ENCODE measurements at places on chromosomes 11 and 22. TPM values are rescaled to one million over a fixed set of nuclear protein-coding genes. Genes with fewer than 3 reads are reported as not detected.

DNA sequence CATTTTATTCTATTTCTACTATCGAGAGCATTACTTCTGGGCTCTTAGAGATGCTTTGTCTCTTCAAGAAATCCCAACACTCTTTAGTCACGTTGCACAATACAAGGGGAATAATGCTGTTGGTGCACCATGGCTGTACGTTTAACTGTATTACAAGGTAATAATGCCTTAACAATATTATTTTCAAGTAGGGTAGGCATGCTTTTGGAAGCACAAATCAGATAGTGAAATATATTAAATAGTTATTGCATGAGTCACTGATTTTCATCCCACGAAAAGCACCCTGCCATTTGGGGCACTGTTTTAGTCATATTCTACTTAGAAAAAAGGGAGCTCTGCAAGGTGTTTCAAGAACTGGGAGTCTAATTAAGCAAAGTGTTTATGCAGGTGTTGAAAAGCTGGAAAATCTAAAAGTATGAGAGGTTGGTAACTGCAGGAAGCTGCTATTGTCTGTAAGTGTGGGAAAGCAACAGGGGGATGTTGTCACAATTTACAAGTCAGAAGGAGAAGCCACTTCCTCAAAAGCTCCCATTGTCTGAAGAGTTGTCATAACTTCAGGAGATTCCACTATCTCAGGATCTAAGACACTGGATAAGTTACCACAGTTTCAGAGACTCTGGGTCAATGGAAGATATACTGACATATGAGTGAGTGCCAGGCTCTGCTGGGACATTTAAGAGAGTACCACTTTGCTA, 218.2 kb downstream of the JRKL start:
- no peaks in the 10 kb centered on the region for H3K4me1 ChIP-seq
- DNase-seq: no peak
- no peak overlapping the region for H3K4me3 ChIP-seq

DNA sequence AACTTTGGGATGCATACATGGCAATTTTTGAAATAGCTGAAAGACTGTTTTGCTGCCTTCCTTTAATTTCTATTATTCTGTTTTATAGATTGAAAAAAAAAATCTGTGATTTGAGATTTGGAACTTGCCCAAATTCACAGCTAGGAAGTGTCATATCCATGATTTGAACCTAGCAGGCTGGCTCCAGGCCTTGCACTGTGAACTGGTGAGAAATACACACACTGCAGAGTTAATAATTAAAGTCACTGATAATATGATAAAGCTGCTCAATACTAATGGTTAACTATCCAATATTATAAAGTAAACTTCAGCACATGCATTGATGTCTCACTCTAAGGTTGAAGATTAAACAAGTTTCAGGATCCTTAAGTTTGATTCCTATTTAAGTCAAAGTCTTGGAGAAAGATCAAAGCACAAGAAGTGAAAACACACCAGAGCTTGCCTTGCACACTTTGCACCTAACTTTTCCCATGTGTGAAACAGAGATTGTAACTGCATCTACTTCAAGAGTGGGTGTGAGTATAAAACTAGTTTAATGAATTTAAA, 150.6 kb upstream of the CCDC179 start:
- no peak overlapping the region for H3K4me3 ChIP-seq
- peak overlapping the region; percentile 23 for H3K27ac ChIP-seq
- H3K27me3 ChIP-seq: no peaks in the 10 kb centered on the region
- no peaks in the 10 kb centered on the region for H3K36me3 ChIP-seq
- DNase-seq: peak; percentile 31

DNA sequence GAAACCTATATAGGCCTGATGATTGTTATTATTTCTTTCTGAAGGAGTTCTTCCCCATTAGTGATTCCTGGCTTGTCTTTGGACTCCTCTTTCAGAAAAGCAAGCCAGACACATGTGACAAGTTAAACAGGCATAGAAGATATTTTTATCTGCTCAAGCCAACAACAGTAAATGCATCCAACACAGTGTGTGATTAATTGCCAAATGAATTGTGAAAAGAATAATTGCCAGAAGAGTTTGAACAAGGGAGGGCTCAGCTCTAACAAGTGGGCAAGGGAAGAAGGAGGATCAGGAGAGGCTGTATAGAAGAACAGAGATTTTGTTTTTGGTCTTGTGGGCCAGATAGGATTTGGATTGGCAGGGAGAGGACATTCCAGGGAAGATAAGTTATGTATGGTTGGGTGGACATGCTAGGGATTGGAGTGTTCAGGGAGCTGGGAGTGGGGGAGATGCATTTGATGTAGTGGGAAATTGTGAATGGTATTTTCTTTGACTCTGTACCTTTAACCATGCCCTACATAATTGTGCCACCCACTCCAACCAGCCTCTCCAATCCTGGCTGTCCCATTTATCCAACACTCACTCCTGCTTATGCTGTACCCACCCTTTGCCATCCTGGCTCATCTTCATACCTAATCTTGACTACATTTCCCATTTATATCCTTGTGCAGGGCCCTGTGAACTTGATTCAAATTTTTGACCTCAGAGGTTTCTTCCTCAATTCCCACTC, 172.8 kb downstream of the RRAS2 start:
- no peak for DNase-seq
- no peak overlapping the region for H3K4me3 ChIP-seq
- no peak overlapping the region for H3K27ac ChIP-seq
- no peaks in the 10 kb centered on the region for H3K27me3 ChIP-seq
- no peaks in the 10 kb centered on the region for H3K36me3 ChIP-seq

GRCh38 chr22:32255217-32255616, at the start of gene SLC5A4:
Gene SLC5A4, minus strand, starts transcription at chr22:32255347. Its CDS starts 18 bp downstream, at chr22:32255329.
- DNase-seq: no peak
- H3K27ac ChIP-seq: no peak within 1 kb of the TSS
- no peaks in the 10 kb centered on the region for H3K36me3 ChIP-seq

DNA sequence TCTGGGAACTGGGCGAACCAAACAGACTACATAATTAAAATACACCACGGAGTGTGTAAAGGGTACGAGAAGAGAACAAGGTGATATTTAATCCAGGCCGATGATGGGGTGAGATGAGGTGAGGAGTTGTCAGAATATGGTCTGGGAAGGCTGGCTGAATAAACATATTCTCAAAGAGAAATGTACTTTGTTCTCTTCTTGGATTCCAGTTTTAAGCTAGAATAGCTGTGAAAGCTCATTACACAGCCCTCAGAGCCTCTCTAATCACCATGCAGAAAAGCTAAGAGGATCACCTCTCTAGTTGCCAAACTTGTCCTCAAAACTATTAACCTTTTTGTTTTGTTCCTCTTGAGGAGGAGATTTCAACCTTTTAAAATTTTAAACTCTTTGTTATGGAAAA, 89.8 kb downstream of the ATG16L2 start:
- peaks cover 18% of the 10 kb centered on the region for H3K36me3 ChIP-seq
- H3K27ac ChIP-seq: no peak overlapping the region
- H3K4me1 ChIP-seq: no peaks in the 10 kb centered on the region
- H3K27me3 ChIP-seq: no peaks in the 10 kb centered on the region
- H3K4me3 ChIP-seq: no peak overlapping the region

Gene SOX10
- total RNA-seq: not detected

Gene PKNOX2
- total RNA-seq: 4.9 TPM
